Mesenteric fat pad (tissue), 1 donor: ENCODE measurements at places on chromosomes 6 and 20.
A peak's percentile ranks its signal among the peaks of the same experiment; 100 is the strongest.

DNA sequence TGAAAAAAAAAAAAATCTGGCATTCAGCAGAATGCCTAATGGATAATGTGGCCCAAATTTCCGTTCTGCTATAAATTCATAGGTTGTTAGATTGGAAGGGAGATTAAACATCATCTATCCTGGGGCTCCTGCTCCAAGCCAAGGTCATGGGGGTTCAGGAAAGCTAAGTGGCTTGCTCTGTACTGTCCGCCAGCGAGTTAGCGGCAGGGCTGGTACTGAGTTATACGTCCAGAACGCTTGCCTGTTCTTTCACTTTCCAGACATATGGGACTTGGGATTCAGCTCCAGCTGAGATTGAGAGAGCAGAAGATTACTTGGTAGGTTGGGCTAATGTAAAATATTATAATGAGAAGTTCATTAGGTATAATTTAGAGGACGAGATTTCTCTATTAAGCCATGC is 858 bp downstream of the RWDD1 start:
- no peak for DNase-seq

DNA sequence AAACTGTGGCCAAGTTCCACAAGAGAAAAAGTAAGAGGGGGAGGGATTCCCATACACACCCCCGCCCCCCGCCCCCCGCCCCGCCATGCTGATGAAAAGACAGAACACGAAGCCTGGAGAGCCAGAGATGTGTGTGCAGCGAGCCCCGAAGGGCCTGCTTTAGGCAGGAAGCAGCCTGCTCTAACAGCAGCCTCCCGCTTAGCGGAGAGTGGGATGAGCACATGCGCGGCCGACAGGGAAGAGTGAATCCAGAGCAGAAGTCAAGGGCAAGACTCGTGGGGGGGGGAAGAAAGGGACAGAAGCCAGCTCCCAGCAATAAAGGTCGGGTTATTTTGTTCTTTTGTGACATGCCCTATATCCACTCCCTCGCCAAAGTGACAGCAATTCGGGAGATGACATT is 67.2 kb upstream of the PTGIS start:
- DNase-seq: no peak

DNA sequence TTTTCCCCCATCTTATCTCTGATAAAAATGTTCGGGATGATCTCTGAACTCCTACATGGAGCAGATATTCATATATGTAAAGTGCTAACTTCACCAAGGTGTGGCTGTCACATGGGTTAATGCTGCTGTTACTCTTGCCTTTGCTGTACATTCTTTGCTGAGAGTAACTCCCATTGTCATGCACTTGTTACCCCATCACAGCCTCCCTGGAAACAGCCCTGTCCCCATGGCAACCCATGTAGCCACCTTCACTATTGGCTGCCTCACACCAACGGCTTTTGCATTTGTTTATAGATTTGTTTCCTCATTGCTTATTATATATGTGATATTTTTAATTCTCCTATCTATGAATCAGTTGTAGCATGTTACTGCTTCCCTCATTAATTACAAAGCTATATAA is 17.3 kb upstream of the IBTK start:
- DNase-seq: no peak

DNA sequence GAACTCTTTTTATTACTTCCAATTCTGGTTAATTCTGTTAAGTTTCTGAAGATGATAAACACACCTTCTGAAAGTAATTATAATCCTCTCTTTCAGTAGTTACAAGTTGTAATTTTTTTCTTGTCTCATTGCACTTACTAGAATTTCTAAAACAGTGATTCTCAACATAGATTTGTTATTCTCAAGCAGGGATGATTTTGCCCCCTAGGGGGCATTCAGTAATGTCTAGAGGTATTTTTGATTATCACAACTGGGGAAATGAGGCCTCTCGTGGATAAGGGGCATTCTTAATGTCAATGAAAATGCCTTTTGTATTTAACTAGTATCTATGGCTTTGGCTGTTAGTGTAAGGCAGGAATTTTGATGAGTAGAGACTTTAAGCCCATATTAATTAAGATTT is 39.4 kb upstream of the MAFB start:
- DNase-seq: no peak

GRCh38 chr20:35837577-35838195 is 65.9 kb downstream of the PHF20 start:
- no peak for DNase-seq

DNA sequence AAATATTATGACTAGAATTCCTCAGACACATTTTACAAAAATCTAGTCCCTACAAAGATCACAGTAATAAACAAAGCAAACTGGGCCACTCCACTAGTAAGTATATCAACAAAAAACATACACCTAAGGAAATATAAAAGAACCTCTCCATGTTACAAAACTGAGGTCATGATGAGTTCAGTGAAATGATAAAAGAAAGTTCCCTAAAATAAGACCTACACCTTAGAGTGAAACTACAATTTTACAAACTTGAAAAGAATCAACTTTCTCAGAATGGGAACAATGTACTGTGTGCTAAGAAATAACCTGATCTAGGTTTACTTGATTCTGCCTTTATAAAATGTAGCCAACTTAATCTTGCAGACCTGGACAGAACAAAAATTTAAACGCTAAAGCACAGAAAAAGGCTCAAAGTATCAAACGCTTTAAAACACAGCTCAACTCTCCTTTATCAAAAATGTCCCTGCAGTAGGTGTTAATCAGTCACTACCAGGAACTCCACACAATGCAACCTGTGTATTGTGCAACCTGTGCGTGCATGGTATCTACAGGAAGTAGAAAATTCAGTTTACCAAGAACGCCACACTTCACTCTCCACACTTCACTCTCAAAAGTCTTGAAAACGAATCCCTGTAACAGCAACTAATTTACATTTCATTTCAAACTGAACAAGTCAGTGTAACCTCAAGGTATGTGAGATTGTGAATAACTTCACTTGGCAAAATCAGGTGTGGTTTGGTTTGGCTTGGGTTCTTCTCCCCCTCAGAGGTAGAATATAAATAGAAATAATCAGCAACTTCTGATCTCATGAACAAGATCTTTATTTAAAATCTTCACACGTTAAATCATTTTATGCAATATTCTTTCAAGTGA is 1.8 kb downstream of the RALGAPA2 start:
- no peak for DNase-seq

DNA sequence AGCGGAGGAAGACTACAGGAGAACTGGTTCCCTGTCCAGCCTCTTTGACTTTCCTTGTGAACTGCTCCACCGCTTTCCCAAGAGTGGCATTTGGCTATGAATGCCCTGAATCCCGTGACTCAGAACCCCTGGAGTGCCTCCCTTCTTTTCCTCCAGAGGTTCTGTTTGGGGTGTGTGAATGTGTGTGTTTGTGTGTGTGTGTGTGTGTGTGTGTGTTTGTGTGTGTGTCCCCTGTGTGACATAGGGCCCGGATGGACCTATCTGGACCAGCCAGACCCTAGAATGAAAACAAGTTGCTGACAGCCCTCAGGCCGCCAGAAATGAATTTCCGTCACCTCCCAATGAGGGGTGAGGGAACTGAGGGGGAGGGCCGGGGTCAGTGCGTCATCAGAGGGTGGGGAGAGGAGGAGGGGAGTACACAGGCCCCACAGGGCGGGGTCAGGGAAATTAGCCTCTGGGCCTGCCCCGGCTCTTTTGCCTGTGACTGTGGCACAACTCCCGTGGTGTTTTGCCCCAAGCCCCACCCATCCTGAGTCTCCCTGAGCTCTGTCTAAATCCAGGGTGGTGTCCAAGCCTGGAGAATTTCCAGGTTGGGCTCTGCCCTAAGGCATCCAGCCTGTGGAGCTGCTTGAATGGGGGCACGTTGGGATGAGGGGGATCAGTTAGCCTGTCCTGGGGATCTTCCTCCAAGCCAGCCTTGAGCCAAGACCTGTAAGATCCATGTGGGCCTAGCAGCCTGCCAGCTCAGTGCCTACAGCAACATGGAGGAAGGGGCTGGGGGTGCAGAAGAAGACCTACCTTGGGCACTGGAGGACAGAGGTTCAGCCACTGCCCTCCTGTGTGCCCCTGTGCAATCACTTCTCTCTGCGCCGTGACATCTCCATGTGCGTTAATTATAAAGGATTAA is 15.2 kb upstream of the MRPS18A start:
- DNase-seq: peak; percentile 96

DNA sequence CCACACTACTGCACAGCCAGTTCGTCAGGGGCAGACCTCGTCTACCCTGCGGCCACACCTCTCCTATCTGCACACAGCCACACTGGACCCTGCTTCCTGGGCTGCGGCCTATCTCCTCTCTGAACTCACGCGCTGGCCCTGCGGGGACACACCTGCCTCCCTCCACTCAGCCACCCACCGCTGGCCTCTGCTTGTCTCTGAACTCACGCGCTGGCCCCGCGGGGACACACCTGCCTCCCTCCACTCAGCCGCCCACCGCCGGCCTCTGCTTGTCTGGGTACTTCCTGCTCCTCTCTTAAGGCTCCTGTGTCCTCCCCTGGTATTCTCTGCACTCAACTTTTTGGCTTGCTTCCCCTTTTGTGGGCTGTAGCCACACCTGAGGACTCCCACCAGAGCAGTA is 52.3 kb downstream of the HUS1B start:
- DNase-seq: no peak

DNA sequence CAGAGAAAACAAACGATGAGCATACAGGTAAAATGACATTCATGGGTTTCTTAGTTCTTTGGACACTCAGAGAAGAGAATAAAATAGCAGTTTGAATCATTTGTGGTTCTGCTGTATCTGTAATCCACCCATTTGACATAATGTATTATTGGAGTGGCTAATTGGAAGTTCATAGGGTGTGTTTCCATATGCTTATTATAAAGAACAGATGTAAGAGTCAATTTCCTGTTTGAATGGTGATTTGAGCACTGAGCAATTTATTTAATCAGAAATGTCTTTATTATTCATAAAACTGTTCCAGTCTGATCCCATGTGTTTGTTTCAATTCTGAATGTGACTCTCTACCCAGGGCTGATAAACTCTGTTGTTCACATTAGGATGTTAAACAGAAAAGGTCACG is 939.1 kb downstream of the KIF16B start:
- DNase-seq: no peak

GRCh38 chr20:18692447-18692846 is 104.6 kb downstream of the DTD1 start:
- DNase-seq: no peak

DNA sequence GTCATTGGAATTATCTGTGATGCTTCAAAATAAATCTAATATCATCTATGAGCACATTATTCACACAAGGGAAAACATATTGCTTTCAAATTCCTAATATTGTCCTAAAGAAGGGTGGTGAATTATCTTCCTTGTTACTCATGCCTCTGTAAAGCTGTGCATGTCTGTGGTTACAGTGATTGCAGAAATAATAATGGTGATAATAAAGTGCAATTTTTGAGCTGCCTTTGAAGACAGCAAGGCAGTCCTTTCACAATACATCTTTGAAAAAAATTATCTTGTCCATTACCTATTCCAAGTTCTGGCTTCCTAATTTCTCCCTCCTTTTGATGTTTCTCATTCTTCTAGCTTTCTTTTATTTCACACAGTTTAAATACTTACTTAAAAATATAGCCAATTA is 442.1 kb upstream of the EYS start:
- DNase-seq: no peak

DNA sequence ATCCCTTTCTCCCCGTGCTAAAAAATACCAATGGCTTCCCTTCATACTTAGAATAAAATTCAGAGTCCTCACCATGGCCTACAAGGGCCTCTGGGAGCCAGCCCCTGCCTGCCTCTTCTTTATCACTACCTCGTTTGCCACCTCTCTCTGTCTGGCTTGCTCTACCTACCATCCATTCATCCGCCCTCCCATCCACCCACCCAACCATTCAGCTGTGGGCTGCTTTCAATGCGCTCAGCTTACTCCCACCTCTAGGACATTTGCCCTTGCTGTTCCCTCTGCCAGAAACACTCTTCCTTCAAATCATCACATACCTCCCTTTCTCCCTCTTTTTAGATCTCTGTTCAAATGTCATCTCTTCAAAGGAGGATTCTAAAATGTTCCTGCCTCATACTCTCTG is 44.4 kb downstream of the PACSIN1 start:
- DNase-seq: no peak

GRCh38 chr20:8427419-8428040 is 295.5 kb downstream of the PLCB1 start:
- DNase-seq: no peak

GRCh38 chr6:112933947-112934346 is 586.8 kb downstream of the RFPL4B start:
- DNase-seq: no peak

- DNase-seq: no peak
Measured at GRCh38 chr6:45663251-45664221, 285.8 kb upstream of the SUPT3H start.

- no peak for DNase-seq
Measured at GRCh38 chr20:62858058-62858830, 3.4 kb downstream of the TCFL5 start.

- DNase-seq: no peak
Measured at GRCh38 chr20:14773486-14773885, 436.1 kb upstream of the FLRT3 start.

DNA sequence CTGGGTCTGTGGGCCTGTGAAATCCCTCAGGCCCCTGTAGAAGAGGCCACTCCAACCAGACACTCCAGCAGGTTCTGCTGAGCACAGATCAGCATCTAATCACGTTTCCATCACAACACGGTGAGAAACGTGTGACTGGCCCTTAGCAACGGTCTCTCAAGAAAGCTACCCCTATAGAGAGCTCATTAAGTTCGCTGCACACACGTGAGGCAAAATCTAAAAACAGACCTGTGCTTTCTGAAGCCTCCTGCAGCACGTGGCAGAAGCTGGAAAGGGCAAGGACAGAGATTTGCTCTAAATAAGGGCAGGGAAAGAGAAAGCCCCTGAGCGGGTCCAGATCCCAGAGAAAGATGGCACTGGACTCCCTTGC is 56.5 kb downstream of the GPR6 start:
- DNase-seq: no peak

DNA sequence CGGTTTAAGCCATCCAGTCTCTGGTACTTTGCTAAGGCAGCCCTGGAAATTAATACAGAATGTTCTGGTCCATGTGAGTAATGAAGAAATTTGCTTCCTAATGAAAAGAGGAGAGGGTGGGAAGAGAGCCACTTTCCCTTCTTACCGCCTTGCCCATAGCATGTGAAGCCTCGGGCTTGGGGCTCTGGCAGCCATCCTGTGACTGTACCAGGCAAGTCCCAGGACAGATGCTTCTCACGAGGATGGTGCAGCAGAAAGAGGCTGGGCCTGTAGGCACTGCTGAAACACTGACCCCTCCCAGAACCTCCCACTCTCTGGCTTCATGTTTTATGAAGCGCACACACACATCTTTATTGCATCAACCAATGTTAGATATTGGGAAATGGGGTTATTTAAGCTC is 74.8 kb downstream of the IYD start:
- DNase-seq: no peak

DNA sequence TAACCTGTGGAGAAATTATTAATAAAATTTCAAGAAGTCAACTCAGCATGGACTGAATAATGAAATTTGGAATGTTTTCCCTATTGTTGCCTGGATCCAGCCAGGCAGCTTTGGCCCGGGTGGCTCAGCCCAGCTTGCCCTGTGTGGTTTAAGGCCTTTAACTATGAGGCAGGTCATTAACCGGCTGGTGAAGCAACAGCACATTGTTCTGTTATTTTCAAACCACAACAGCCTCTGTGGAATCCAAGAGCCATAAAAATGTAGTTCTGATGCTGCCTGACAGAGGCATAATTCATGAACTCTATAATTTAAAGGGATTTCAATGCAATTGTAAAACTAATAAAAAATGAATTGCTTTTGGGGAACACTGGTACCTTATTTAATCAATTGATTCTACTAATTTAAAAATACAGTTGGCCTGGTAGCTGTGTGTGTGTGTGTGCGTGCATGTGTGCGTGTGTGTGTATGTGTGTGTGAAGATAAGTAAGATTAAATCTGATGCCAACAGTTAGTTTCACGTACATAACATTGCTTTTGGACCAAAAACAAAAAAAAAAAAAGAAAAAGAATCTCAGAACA is 117.7 kb downstream of the RPS12 start:
- no peak for DNase-seq
